Renal cortex interstitium (tissue), 15 donors: ENCODE measurements at places on chromosomes 5 and 9.

- DNase-seq, result no peak
Observed at GRCh38 chr9:69444021-69444420, 119.0 kb downstream of the ENTREP1 start.

- no peak for DNase-seq
Observed at GRCh38 chr9:121395558-121395957, 25.5 kb upstream of the STOM start.

- no peak for DNase-seq
Observed at GRCh38 chr9:107175816-107176435, 107.2 kb upstream of the RAD23B start.

DNA sequence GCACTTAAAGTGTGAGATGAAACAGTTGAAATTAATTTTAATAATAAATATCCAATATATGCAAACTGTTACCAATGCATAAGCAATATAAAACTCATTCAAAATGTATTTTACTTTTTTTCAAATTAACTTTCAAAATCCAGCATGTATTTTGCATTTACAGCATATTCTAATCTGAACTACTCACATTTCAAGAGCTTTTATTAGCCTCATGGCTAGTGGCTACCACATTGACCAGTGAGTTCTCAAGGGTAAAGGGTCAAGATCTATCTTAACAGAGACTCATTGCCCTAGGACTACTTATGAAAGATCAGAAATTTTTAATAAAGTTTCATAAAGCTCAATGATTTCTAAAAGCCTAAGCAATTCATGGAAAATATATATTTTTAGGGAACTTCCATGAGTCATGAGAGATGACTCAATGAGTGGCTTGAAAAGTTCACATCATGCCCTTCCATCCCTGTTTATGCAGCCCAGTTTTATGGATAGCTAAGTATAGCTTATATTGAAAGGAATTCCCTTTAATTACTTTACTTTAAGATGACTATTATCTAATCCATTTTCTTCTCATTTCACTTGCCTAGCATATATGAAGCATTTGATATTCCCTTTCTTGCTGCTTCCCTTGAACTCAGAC is 608.6 kb downstream of the SLCO4C1 start:
- no peak for DNase-seq

- no peak for DNase-seq
Observed at GRCh38 chr5:114265432-114266060, 96.3 kb upstream of the KCNN2 start.

DNA sequence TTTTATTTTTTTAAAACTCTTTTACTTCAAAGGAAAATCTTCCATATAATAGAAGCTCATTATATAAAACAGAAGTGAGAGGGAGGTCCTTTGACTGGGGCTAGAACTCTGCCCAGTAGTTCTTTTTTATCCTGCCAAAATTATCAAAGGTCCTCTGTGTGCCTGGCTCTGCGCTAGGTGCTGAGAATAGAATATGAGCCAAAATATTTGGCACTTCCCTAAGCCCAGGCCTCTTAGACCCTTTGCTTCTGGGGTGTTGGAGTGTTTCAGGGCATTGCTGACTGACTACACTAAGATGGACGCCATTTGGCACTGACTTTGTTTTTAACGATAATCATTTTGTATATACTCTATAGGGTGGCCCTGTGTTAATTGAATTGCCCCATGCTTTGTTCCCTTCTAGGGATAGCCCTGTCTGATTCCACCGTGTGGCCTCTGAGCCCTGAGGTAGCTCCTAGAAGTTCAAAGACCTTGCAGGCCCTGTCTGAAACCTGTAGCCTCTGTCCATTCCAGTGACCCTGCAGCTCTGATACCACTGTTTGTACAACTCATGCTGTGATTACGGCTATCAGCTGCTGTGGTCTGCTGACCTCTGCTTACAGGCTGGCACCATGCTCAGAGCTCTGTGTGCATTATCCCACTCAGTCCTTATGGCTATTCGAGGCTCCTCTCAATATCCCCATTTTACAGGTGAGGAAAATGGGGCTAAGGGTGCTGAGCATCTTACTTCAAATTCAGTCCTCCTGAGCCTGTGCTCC is 84.3 kb upstream of the SHB start:
- DNase-seq, result no peak

- no peak for DNase-seq
Observed at GRCh38 chr9:85262333-85262732, 479.4 kb downstream of the AGTPBP1 start.

- no peak for DNase-seq
Observed at GRCh38 chr9:89491694-89492093, 6.2 kb downstream of the SEMA4D start.

- no peak for DNase-seq
Observed at GRCh38 chr5:65356274-65356673, 125.4 kb downstream of the ADAMTS6 start.

DNA sequence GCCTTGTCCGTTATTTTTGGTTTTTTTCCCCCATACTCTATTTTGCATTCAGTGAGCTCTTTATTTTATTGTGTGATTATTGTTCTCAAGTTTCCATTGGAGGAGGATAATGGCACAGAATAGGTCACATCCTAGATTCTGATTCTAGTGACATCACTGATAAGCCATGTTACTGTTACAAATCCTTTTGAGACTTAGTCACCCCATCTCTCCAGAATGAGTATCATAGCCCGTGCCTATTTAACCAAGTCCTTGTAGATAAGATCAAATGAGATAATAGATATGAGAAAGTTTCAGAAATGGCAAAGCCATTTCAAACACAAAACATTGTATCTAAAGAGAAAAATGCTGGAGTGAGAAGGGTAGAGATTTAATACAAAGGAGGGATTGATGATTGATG is 242.6 kb downstream of the RAB3C start:
- DNase-seq, result no peak

DNA sequence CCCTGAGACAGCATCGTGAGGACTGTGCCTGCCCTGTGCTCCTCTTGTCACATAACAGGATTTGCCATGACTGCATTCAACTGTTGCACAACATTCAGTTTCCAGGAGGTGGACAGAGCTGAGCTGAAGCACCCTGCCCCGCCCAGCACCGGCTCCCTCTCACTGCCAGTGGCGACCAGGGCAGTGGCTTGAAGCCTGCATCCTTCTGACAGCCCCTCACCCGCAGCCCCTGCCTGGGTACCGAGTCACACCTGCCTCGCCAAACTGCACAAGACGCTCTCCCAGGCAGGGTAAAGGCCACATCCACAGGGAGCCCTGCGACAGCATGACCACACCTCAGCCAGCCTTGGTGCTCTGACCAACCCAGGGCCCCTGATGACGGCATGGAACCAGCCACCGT is 59.9 kb upstream of the ZNF354A start:
- no peak for DNase-seq

DNA sequence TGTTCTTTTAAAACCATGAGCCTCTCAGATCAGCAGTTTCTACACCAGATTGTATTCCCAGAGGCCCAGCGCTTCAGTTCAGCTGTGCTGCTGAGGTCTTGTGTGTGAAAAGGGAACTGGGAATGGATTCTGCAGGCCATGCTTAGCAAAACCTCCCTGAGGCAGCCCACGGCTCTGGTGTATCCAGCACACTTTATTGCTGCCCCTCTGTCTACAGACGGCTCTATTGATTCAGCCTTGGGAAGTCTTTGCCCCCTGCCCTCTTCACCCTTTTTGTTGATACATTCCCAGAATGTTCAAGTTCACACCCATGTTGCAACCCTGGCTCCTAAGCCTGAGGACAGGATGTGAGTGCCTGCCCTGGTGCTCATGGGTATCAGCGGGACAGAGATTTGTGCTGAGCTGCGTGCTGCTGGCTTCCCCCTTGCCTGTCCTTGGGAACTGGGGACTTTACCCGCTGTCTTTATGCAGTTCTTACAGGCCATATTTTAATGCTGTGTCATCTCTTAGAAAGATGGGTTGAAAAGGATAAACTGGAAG is 37.3 kb downstream of the ARHGAP26 start:
- no peak for DNase-seq

- DNase-seq, result no peak
Observed at GRCh38 chr9:3087697-3088096, 243.8 kb upstream of the PUM3 start.

DNA sequence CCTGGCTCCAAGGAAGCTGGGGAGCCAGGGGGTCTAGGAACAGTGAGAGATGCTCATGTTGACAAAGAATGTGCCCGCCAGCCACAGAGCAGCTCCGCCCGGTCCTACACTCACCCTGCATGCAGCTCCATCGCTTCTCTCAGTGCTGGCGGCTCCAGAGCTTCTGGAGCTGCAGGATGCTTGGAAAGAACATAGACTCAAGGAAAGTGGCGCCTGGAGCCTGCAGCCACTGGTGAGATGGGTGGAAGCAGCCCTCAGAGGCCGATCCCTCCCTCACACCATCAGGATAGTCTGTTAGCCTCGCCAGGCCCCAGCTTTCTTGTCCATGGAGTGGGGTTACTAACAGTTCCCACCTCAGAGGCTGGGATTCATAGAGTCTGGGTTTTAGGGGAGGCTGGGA is 26.4 kb upstream of the SLC6A19 start:
- no peak for DNase-seq

- no peak for DNase-seq
Observed at GRCh38 chr5:16855485-16855884, 80.6 kb downstream of the MYO10 start.

DNA sequence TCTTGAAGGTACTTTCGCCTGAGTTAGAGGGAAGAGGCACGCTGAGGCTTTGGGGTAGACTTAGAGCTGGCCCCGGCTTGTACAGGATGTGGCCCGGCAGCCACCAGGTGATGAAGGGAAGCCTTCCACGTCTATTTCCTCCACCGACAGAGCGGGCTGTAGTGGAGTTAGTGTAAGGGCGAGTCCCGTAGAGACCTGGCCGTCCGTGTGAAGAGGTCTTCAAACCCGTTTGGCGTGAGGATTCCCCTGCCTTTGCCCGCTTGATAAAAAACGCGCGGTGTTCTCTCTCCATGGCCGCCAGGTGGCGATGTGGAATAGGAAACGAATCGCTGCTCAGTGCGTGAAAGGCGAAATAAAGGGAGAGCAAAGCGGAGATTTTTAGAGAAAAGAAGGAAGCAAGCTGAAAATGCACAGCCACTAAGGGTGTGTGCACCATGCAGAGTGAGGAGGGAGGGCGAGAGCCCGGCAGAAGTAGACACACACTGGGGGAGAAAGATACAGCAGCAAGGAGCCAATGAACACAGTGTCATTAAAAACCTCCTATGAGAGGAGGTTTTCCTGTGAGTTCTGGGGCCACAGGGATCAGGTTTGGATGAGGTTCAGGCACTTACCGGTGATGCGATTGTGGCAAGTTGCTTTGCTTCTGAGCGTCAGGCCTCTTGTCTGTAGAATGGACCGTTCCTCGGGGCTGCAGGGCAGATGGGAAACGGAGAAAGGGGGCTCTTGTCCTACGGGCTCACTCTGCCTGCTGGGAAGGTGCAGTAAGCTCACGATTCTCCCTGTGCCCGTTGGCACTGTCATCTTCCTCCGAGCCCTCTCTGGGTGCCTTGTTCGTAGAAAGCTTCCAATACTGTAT is 34.2 kb downstream of the STC2 start:
- peak; percentile 84 for DNase-seq

GRCh38 chr9:19464061-19464763 is 55.4 kb downstream of the ACER2 start:
- DNase-seq, result no peak

GRCh38 chr5:136104306-136104965 is 28.2 kb upstream of the SMAD5 start:
- DNase-seq, result no peak

- no peak for DNase-seq
Observed at GRCh38 chr5:149030392-149030791, 32.5 kb downstream of the SH3TC2 start.

- DNase-seq, result no peak
Observed at GRCh38 chr9:70407081-70407503, 7.4 kb downstream of the KLF9 start.

DNA sequence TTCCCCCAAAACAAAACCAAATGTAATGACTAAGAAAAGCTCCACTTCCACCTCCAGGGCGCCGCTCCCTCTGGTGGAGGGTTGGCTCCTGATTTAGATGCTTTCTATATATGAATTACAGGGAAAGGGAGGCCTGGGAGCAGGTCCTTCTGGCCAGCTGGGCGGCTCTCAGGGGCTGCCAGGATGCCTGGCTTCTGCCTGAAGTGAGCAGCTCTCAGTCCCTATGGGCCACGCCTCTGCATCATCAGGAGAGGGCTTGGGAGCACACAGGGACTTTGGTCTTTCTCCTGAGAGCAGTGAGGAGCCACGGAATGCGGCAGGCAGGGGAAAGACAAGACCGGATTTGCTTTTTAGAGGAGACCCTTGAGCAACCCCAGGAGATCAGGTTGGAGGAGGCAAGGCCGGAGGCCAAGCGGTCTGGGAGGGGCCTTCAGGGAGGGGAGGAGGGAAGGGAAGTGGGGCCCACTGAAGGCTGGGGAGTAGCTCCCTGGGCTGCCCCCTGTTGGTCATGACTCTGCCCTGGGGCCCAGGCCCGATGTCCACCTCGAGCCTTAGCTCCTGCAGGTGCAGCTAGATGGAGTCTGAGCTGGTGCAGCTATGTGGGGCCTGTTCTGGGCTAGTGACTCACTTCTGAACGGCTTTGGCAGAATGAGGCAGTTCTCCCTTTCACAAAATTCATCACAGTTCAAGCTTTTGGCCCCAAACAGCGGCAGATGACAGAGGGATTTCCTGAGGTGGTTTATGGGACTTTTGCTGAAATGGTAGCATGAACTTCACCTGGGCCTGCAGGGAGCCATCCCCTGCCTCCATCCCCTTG is 11.3 kb upstream of the GRHPR start:
- DNase-seq, result no peak

DNA sequence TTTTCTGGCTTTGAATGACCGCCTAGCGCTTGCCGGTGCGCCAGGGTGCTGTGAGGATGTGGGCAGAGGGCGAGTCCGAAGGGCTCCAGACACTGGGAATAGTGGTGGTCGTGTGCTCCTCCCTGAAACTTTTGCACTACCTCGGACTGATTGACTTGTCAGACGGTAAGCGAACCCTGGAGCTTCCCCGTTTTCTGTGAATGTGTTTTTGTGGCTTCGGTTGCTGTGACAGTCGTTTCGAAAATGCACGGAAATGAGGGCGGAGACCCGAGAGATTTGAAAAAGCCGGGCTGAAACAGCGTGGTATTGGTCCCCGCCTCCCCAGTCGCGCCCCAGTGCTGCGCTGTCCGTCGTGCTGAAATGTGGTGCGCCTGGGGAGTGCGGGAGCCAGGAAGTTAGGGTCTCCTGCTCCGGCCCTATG is 102.5 kb upstream of the GABRP start:
- peak; percentile 72 for DNase-seq

DNA sequence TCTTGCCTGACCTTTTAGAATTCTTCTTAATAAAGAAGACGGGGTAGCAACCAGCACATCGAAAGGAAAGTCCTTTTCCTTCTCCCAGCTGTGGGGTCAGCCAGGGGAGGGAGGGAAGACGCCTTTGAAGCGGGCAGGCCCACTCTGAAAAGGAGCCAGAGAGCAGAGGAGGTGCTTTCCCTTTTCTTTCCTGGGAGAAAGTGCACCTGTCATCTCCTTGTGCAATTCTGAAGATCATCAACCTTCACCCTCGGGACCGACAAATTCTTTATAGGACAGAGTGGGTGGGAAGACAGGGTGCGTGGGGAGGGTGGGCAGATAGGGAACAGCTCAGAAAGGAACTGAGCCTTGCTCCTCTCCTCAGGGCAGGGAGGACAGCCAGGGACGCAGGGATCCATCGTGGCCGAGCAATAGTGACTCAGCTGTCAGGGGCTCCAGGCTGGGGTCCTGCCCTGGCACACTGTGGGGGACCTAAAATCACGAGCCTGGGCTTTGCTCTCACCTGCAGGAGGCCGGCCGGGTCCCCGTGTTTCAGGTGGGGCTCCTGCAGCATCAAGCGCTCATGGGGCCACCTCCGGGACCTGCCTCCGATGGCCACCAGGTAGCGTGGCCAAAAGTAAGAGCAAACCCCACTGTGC is 141.0 kb downstream of the OLFM1 start:
- DNase-seq, result no peak
